ENCODE measurements at places on chromosomes 5 and 9.

DNA sequence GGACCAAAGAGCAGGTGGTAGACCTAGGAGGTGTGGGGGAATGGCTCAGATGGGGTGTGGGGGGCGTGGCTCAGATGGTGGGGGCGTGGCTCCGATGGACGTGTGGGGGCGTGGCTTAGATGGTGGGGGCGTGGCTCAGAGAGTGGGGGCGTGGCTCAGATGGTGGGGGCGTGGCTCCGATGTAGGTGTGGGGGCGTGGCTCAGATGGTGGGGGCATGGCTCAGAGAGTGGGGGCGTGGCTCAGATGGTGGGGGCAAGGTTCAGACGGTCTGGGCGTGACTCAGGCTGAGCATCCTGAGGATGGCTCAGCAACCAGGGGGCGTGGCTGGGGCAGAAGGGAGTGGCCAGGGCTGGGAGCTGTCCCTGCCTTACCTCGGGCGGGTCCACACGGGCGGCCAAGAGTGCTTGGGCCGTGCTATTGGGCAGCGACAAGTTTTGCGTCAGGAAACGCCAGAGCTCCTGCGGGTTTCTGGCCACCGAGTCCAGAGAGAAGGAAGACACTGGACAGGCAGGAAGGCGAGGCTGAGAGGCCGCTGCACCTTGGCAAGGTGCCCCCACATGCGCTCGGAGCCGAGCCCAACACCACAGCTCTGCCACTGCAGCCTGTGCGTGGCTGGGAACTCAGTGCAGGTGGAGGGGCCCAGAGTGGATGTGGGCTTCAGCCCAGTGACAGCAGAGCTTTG is 5.9 kb downstream of the ABCA2 start:
- DNase-seq, result peak; percentile 71

DNA sequence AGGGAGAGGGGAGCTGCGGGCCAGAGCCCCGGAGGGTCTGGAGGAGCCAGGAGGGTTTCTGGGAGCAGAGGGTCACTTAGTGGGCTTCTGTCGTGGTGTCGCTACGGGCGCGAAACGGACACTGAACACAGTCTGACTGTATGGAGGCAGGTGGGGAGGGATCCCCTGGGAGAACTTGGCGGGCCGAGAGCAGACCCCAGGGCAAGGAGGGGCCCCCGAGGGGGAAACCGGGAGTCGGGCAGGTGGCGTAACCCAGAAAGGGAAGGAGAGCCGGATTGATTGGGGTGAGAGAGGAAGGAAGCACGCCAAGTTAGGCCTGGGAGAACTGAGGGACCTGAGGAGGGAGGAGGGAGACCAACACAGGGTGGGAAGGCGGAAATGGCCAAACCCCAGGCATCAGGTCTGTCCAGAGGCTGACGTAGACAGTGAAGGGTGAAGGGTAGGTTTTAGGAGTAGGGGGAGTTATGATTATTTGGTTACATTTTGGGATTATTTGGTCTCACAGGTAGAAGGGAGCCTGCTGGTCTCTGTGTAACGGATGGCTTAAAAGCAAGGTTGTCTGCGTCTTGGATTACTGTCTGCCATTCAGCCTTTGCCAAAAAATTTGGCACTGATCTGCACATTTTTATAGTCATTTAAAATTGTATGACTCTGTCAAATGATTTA is 3.3 kb upstream of the MSMP start:
- peak; percentile 7 for DNase-seq

DNA sequence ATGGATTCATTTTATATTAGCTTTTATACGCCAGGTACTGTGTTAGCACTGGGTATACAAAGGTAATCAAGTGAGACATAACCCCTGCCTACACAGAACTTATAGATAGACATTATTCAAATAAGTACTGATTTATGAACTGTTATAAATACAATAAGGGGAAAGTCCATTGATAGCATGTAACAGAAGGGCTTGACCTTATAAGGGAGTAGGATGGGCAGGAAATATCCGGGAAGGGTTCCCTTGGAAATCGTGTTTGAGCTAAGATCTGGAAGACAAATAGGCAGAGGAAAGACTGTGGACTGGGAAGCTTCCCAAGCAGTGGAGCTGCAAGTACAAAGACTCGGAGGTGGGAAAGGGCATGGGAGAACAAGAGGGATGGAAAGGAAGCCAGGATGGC is 111.5 kb downstream of the WDR41 start:
- DNase-seq, result no peak

DNA sequence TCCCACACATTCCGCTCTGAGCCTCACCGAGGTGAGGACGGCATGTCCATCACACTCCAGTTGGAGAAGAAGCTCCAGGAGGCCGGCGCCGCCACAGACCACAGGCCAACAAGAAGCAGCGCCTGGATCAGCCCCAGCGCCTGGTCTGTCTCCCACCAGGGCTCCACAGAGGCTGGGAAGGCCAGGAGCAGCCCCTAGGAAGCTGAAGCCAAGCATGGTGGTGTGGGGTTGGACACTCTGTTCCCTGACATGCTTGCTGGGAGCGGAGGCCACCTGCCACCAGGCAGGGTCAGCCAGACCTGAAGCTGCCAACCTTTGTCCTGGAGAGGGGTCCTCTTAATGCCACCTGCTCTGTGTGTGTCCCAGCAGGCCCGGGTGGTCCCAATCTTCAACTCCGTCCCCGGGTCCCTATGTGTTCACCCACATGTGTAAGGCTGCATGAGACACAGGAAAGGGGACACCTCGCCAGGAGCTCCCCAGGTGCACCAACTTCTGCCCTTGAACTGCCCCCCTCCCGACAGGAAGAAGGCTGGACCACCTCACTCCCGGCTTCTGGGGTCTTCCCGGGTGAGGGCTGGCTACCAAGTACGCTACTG is 140.1 kb upstream of the PPP1R26 start:
- no peak for DNase-seq

GRCh38 chr9:69355232-69355631 is 30.2 kb downstream of the ENTREP1 start:
- DNase-seq, result no peak

DNA sequence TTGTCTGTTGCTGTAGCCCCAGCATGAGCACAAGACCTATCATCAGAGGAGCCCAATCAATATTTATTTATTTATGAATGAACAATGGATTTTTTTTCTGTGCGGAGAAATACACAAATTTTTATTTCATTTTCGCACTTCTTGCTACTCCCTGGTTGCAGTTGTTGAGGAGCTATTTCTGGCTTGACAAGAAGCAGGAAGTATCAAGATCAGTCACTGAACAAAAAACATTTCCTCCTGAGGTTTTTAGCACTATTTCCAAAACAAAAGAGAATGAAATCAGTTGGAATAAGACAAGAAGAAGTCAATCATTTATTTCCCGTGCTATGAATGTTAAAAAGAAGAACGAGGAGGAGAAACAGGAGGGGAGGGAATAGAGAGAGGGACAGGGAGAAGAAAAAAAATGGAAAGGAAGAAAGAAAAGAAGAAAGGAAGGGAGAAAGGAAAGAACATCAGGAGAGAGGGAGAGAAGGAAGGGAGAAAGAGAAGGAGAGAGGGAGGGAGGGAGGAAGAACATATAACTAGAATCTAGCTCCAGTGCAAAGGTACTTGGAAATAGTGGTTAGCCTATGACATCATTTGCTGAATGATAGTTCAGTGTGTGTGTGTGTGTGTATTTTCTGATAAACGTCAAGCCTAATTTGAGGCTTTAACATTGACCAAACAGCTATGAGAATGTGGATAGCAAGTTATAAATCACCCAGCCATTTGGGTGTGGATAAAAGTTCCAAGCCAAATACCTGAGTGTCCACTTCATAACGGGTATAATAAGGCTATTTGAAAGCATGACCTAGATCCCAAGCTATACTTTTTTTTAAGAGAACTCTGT is 586.0 kb downstream of the EBF1 start:
- no peak for DNase-seq

DNA sequence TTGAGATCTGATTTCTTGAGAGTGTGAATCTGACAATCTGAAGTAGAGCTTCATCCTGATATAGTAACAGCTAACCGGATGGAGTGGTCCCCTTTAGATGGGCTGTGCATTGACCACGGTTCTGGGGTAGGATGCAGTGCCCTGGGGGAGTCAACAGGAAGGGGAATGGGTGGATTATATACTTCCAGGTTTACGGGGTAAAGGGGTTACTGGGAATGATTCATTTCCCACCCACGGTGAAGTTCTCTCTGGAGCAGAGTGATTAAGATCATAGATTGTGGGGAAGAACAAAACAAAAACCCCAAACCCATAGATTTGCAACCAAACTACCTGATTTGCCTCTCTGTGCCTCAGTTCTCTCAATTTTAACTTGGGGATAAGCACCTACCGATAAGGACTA is 1.5 kb upstream of the B4GALT7 start:
- DNase-seq, result no peak

DNA sequence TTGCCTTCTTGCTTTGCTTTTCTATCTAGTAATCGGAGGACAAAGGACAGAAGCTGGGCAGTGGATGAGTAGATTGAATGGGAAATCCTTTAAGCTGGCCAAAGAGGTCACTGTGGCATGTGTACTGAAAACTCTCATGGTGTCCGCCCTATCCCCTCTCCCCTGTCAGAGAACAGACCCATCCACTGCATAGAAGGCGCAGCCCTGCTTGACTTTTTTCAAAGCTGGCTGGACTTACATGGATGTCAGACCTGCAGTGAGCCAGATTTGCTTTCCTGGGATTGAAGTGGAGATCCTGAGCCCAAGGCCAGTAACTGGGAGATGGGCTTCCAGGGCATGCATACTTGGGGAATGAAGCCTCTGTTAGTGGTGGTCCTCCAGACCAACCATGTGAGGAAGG is 329.5 kb downstream of the TRPM3 start:
- DNase-seq, result no peak

- DNase-seq, result no peak
Measured at GRCh38 chr5:96876292-96876850, at the start of gene ERAP2. Gene ERAP2 (plus strand): TSS chr5:96876500. CDS start chr5:96879686, 3,186 bp downstream.

GRCh38 chr5:137034764-137035479 is 464.2 kb downstream of the SPOCK1 start:
- no peak for DNase-seq

DNA sequence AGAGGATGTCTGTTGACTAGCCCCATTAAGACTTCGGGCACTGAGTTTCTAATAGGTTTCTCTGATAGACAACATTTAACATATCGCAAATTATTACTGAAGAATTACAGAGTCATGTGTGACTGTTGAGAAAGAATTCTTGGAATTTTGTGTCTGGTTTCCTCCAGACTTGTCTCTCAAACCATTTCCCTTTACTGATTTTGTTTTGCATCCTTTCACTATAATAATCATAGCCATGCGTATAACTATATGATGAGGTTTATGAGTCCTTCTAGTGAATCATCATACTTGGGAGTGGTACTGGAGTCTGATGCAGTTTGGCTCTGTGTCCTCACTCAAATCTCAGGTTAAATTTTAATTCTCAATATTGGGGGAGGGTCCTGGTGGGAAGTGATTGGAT is 27.0 kb downstream of the ZNF169 start:
- DNase-seq, result no peak

- no peak for DNase-seq
Measured at GRCh38 chr5:174247301-174247700, 201.8 kb downstream of the NSG2 start.

DNA sequence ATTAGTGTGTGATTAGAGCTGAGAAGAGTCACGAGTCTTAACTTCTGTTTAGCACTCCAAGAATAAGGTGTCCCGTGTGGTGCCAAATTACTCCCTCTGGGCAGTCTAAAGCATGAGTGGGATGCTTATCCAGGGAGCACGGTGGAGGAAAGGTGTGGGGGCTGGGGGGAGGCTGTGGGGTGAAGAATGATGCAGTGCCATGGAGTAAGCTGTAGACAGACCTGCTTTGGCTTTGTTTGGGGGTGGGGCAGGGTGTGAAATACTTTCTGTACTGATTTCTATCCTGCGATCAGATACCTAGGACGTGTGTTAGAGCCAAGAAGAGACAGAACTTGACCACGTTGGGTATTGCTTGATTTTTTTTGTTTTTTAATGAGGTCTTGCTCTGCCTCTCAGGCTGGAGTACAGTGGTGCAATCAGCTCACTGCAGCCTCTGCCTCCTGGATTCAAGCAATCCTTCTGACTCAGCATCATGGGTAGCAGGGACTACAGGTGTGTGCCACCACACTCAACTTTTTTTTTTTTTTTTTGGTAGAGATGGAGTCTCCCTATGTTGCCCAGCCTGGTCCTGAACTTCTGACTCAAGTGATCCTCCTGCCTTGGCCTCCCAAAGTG is 232.8 kb downstream of the MAN2A1 start:
- no peak for DNase-seq

DNA sequence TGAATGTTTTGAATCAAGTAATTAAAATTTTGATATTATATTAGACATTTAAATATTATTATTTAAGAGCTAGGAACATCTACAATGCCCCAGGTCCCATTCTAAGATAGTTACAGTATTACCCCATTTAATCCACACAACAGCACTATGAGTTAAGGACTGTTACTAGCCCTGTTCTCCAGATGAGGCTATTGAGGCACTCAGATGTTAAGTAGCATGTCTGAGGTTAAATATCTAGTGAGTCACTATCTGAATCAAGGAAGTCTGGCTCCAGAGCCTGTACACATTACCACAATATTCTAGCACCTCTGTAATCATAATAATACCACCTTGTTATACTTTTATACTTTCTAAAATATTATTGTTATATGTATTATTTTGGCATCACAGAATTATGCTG is 304.6 kb downstream of the PDE4D start:
- DNase-seq, result no peak

DNA sequence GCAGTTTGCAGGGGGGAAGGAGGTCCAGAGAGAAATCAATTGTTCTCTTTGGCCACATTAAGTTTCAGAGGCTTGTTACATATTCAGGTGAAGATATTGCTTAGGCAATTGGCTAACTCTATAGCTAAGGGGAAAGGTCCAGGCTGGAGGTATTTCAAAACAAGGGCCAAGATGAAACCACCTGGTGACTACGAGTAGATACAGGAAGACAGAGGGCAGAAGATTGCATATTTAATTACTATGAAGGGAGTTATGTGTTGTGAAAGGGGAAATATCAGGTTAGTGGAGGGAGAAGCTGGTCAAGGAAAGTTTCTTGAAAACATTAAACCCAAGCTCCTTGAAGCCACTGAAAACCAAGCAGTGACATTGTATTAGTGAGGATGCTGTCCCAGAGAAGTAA is 1.9 kb upstream of the RAD23B start:
- no peak for DNase-seq
